ENCODE measurements at places on chromosomes 13 and 19.

- no peak for DNase-seq
Observed at GRCh38 chr13:71251292-71251951, 615.6 kb downstream of the DACH1 start.

DNA sequence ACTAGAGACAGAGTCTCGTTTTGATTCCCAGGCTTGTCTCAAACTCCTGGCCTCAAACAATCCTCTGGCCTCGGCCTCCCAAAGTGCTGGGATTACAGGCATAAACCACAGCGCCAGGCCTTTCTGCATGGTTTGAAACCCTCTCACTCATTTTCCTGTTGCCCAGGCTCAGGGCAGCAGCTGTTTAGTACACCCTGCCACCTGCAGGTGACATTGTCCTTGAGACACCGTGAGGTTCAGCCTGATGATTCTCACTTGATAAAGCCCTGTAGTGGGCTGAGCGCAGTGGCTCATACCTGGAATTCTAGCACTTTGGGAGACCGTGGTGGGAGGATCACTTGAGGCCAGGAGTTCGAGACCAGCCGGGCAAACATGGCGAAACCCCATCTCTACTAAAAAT lies 12.5 kb downstream of the IL12RB1 start:
- DNase-seq, result no peak

GRCh38 chr13:39037410-39037879 lies 444 bp downstream of the PROSER1 start:
- no peak for DNase-seq

- DNase-seq, result no peak
Observed at GRCh38 chr13:34657716-34658115, 284.4 kb upstream of the NBEA start.

DNA sequence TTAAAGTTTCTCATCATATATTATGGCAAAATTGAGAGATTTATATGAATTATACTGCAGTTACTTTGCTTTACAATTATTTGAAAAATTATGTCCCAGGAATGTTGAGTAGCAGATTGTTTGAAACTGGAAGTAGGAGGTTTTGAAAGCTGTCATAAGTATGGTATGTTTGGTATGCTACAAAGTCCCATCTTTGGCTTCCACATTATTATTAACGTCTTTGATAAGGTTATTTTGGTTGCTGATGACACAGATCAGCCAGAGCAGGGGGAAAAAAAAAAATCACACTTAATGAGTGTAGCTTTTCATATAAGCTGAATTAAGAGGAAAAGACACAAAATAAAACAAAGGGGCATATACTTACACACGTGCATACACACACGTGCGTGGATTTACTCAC lies 130.1 kb downstream of the SLITRK1 start:
- no peak for DNase-seq

Data from T1000 (cell line).